ENCODE measurements at places on chromosomes 5 and 9. TPM values are rescaled to one million over a fixed set of nuclear protein-coding genes. Genes with fewer than 3 reads are reported as not detected.
A peak's percentile ranks its signal among the peaks of the same experiment; 100 is the strongest.

SLC4A9 gene
- total RNA-seq, result not detected

DNA sequence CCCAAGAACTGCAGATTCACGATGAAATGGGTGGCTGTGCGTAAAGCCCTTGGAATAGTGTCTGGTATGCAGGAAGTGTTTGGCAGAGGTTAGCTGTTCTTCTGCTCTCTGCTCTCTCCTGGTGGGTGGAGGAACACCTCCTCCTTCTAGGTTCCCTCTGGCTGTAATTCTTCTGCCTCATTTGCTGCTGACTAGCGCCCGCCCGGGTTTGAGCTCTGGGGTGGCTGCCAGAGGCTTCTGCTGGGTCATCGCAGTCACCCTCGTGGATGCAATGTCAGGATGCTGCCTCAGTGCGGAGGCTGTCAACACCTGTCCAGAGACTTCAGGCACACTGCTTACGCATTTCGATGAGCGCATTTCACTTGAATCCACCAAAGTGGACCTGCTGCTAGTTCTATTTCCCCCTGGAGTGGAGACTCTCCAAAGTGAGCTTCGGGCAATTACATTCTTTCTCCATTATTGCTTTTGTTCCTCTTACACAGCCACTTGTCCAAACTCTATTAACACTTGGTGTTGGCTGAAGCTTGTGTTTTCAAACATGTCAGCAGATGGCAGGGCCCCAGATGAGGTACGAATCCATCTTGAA, 11.7 kb downstream of the DOCK2 start:
- no peaks in the 10 kb centered on the region for H3K27me3 ChIP-seq
- peak overlapping the region; percentile 56 for H3K4me3 ChIP-seq
- H3K27ac ChIP-seq, result peak overlapping the region; percentile 94
- H3K4me1 ChIP-seq, result peaks cover 50% of the 10 kb centered on the region
- DNase-seq, result peak; percentile 90

DNA sequence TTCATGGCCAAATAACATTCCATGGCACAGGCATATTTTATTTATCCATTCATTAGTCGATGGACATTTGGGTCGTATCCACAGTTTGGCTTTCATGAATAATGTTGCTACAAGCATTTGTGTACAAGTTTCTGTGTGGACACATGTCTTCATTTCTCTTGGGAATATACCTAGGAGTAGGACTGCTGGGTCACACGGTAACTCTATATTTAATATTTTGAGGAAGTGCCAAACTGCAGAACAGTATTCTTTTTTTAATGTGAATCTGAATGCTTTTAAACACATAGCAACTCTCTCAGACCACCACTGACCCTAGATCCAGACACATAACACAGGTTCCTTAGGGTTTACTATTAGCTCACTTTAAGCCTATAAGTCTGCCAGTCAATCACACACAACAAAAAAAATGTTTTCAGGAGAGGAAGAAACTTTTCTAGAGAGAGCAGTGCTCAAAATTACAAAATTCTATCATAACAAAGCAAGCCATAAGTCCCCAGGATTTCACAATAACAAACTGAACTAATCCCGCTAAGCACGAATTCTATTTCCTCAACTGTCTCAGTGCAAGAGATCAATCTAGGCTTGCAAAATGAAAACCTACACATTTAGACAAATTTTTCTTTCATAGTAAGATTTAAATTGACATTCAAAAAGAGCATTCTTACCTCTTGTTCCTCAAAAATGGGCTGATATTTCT, 41.8 kb upstream of the GABBR2 start:
- H3K27ac ChIP-seq, result no peak overlapping the region
- peaks cover 28% of the 10 kb centered on the region for H3K36me3 ChIP-seq
- DNase-seq, result no peak
- no peaks in the 10 kb centered on the region for H3K27me3 ChIP-seq

PHYHD1 gene
- total RNA-seq, result 10.5 TPM

IL13 gene
- total RNA-seq, result not detected

Data from HFFc6 (cell line).